Stimulated activated CD4-positive, alpha-beta T cell treated with anti-CD3 and anti-CD28 coated beads, Interleukin-1b, Interleukin-23, amount 100 ng/mL, for 24 hours (primary cell): ENCODE measurements at places on chromosomes 6 and 20.
A peak's percentile ranks its signal among the peaks of the same experiment; 100 is the strongest.

- no peak for DNase-seq
Measured at GRCh38 chr6:5121479-5121878, 36.3 kb downstream of the PPP1R3G start.

GRCh38 chr6:12009180-12009685 is 2.9 kb upstream of the HIVEP1 start:
- no peak for DNase-seq

- DNase-seq = no peak
Measured at GRCh38 chr6:2140438-2141128, 104.8 kb downstream of the GMDS start.

DNA sequence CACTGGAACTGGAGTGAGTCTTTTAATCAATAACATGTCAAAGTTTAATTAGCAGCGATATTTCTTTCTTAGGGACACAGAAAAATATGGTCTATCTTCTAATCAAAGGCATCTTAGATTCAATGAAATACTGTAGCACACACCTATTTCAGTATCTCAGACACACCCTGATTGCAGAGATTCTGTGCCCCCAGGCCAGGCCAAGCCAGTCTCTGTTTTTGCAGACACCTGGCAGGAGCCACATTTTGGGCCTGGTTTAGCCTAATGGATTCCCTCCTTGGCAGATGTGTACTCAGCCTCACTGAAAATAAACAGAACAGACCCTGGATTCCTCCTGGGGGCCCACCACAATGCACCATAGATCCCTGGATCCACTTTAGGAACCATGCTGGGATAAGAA is 74.8 kb downstream of the LRFN2 start:
- no peak for DNase-seq

DNA sequence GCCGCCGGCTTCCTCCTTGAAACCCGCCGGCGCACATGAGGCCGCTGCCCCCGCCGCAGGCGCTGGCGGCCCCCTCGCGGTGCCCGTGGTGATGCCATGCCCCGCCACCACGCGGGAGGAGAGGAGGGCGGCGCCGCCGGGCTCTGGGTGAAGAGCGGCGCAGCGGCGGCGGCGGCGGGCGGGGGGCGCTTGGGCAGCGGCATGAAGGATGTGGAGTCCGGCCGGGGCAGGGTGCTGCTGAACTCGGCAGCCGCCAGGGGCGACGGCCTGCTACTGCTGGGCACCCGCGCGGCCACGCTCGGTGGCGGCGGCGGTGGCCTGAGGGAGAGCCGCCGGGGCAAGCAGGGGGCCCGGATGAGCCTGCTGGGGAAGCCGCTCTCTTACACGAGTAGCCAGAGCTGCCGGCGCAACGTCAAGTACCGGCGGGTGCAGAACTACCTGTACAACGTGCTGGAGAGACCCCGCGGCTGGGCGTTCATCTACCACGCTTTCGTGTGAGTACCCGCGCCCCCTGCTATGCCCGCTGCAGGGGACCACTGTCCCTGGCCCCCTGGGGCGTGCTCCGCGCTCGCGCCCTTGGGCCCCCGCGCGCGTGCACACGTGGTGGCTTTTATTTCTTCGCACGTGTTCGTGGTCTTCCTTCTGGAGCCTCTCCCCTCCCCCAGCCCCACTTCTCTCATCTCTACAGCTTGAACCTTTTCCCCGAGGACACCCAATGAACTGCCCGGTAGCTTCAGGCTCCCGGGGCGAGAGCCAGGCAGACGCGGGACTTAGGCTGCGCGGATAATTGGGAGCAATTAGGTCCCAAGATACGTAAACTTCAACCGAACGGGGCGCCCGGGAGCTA is 453 bp downstream of the KCNQ5 start:
- DNase-seq = peak; percentile 16

- DNase-seq = no peak
Measured at GRCh38 chr6:109738667-109739066, 47.6 kb downstream of the FIG4 start.

GRCh38 chr20:39066471-39067242 is 104.5 kb downstream of the DHX35 start:
- no peak for DNase-seq

- DNase-seq = no peak
Measured at GRCh38 chr6:158789115-158789917, 29.9 kb downstream of the EZR start.

DNA sequence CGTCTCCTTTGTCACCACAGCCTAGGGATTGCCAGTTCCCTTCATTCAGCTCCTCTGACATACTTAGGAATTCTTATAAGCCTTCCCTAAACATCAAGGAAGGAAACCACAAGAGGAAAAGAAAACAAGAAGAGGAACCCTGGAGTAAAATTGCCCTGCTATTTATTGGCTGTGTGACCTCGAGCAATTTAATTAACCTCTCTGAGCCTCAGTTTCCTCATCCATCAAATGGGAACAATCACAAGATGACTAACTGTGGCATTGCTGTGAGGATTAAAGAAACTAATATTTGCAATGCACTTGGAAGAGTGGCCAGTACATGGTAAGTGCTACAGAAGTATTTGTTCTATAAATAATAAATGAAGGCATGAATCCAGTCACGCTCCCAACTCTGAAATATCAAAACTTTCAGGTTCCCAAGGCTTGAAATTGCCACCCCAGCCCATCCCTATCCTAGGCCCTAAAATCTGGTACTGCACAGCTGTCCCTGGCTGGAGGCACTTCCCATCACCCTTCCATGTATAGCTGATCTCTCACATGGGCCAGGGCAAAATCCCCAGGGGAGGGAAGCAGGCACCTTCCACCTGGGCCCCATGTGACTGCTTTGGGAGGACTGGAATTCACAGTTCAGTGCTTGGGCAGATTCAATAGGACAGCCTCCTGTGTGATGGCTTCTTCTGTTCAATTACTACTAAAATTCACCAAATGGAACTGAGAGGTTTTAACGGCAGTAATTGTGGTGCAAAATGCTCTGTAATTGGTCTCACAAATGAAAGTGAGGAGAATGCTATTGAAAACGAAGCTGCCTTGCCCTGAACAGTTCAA is 78.0 kb upstream of the MAFB start:
- DNase-seq = no peak

- DNase-seq = no peak
Measured at GRCh38 chr6:3744211-3744900, 7.2 kb downstream of the PXDC1 start.

DNA sequence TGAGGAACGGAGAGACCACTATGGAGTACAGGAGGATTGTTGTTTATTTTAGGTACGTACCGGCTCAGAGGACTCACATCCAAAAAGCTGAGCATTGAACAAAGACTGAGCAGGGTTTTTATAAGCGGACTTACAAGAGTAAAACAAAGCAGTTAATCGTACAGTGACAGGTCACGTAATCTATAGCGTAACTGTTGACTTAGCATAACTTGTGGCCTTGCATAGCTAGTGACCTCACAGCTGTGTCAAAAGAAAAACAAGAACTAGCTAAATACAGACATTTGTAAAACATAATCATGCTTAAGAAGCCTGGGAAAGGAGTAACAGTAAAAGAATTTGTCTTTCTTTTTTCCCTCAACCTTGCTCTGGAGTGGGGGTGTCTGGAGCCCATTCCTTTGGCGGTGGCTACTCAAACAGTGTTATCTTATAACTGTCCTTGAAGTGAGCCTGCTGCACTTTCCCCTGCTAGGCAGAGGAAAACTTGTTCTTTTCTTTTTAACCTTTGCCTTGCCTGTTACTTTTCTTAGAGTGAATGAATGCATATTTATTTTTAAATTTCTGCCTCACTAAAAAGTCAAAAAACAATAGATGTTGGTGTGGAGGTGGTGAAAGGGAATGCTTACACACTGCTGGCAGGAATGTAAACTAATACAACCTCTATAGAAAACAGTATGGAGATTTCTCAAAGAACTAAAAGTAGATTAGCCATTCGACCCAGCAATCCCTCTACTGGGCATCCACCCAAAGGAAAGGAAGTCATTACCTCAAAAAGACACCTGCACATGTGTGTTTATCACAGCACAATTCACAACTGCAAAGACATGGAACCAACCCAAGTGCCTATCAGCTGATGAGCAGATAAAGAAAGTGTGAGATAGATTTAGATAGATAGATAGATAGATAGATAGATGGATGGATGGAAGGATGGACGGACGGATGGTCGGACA is 109.0 kb downstream of the TAF4 start:
- DNase-seq = no peak
